ENCODE measurements at places on chromosomes 13 and 19.

- DNase-seq: no peak
Measured at GRCh38 chr13:28533441-28534166, 38.7 kb upstream of the FLT1 start.

GRCh38 chr13:59978862-59979261 is 184.9 kb downstream of the DIAPH3 start:
- DNase-seq: no peak

- no peak for DNase-seq
Measured at GRCh38 chr13:61370520-61370919, 45.1 kb downstream of the PCDH20 start.

GRCh38 chr13:40452741-40453334 is 213.6 kb downstream of the FOXO1 start:
- DNase-seq: no peak

DNA sequence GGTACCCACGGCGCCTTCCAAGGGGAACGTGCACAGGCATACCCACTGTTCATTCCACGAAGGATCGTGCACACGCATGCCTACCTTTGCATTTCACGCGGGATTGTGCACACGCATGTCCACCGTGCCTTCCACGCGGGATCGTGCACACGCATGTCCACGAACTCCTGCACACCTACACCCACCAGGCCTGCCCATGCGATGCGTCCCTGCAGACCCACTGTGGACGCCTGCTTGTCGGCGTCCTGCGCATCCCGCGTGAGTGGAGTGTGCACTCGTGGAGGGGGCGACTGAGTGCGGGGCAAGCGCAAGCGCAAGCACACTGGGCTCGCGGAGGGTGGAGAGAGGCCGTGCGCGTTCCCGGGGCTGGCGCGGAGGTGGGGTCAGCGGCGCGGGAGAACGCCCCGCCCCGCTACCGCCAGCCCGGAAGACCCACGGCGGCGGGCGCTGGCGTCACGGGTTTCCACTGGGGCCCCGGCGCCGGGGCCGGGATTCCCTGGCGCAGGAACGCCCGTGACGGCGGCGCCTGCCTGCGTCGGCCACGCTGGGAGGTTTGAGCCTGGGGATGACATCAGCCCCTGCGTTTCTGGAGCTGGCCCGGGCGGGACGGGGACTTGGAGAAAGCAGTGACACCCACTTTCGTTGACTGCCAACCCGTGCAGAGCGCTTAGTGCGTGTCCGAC is 18.7 kb downstream of the GADD45B start:
- peak; percentile 29 for DNase-seq

GRCh38 chr13:81658598-81659370 is 1317.9 kb upstream of the SPRY2 start:
- DNase-seq: no peak

GRCh38 chr19:2771786-2772674 is 11.0 kb downstream of the SGTA start:
- DNase-seq: no peak

DNA sequence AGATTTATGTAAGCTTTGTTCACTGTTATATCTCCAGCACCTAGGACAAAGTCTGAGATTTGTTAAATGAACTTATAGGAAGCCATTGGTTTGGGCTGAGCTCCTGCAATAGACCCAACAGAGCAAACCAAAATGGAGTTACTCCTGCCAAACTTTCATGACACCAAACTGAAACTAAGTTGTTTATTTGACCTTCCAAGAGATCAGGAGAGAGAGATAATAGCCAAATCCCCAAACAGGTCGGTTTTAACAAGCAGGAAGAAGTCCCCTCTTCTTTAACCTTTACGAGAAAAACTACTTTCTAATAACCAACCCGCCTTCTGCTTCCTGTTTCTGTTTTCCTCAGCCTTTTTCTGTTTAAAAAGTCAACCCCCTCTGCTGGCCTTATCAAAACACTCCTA is 54.9 kb upstream of the ATP12A start:
- no peak for DNase-seq

DNA sequence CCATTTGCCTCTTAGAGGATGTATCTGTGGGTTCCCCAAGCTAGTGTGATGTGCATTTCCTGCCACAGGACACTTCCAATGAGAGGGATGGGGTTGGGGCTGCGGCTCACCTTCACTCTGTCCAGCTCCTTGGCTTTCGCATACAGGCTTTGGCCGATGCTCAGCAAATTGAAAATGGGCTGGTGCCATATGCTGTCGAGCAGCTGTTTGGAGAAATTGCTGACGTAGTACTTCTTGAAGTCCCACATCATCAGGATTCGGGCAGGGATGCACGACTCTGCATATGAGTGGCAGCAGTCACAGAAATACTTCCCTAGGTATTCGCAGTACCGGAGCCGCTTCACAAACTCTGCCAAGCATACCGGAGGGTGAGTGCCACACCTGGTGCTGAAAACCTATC is 37.0 kb downstream of the RUBCNL start:
- DNase-seq: no peak

- peak; percentile 48 for DNase-seq
Measured at GRCh38 chr13:114131583-114132418, 622 bp downstream of the RASA3 start.

DNA sequence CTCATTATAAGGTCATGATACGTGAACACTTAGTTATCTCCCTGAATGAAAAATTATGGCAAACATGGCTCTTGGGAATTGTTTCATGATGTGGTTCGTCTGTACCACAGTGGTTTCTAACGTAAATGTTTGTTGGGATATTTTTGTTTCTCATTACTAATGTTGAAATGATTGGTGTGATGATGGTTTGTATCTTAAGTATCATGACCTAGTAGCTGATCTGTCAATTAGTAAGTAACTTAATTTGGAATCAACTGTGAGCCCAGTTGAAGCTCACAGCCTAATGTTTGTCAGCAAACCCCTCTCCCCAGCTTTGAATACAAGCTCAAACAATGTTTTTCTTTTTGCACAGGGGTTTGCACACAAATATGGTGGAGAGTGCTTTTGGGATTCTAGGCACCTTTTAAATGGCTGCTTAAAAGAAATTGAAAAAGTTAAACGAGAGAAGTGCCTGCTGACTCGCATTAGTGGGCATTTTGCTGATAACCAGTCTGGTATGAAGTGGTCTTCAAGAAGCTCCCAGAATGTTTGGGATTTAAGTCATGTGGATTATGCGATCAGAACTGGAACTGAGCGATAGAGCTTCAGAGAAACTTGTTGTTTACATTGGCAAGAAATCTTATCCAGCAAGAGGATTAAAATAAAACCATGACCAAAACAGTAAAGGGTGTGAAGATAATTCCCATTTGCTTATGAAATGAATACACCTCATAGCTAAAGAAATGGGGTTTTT is 68.2 kb downstream of the LMO7 start:
- no peak for DNase-seq

DNA sequence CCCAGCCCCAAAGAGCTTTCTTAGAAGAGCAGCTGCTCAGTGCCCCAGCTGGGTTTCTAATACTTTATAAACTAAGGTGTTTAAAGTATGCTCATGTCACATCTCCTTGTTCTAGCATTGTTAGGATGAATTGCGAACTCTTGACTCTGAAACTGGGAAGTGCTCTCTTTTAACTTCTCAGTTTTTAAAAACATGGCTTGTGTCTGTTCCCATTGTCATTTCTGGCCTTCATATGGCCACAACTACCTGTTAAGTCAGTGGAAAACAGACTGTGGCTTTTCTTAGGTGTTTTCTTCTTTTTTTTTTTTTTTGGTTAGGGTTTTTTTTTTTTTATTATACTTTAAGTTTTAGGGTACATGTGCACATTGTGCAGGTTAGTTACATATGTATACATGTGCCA is 164.7 kb downstream of the KCNRG start:
- no peak for DNase-seq

DNA sequence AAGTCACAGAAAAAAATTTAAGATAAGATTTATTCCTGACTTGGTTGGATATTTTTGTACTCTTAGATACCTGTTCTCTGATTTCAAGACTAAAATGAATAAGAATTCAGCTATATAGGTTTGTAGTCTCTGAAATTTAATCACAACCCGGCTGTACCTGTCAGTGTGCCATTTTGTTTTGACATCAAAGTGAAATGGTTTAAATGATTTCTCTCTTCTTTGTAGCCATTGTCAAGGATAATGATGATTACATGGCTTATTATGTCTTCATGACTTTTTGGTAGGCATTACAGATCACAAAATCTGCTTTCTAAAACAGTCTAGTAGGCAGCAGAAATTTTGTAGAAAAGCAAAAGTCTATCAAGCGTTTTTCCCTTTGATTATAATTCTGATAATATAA is 72.5 kb downstream of the PCDH17 start:
- no peak for DNase-seq

- DNase-seq: no peak
Measured at GRCh38 chr13:104267206-104267811, 1201.1 kb upstream of the SLC10A2 start.

DNA sequence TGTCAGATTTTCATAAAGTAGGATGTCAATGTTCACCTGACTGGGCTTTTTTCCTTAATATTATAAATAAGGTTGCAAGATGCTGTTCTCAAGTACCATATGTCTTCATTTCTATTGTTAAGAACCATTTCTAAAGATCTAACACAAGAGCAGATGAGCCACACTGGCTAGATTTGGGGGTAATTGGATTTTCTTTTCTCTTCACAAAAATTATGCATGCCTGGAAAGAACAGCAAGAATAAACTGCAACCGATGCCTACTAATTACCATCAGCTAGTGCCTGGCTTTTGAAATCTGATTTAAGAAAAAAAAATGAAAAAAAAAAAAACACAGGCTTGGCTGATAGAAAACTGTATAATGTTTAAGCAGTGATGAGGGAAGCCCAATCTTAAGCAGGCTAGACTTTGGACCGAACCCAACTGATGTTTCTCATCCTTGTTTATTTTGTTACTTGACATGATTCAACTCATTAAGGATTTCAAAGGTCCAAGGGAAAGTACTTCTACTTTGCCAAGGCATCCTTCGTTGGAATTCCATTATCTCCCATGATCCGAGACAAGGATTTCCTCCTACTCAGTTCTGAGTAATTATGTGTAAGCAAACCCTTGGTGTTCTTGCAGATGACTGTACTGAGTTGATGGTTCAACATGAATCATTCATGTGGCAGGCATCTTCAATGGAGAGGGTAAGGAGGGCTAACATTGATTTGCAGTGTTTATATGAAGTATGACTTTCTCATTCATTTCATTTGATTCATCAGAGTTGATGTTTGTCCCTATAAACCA is 300.5 kb downstream of the SPRY2 start:
- DNase-seq: no peak

DNA sequence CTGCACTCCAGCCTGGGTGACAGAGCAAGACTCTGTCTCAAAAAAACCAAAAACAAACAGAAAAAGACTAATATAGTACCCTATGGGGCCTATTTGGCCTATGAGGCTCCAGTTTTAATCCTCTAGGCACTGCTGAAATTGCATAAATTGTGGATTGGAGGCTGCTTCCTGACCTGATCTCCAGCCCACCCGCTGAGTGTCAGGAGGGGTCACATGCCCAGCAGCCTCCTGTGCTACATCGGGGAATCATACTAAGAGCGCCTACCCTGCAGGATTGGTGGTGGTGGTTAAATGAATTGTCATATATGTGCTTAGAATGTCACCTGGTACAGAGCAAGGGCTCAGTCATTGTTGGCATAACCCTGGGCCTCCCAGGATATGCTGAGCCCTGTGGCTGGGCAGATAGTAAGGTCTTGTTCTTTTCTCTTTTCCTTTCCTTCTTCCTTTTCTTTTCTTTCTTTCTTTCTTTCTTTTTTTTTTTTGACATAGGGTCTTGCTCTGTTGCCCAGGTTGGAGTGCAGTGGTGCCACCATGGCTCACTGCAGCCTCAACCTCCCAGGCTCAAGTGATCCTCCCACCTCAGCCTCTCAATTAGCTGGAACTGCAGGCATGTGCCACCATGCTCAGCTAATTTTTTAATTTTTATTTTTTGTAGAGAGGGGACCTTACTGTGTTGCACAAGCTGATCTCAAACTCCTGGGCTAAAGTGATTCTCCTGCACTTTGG is 31.3 kb downstream of the LTBP4 start:
- DNase-seq: no peak

GRCh38 chr13:109671919-109672318 is 114.5 kb downstream of the IRS2 start:
- DNase-seq: no peak

DNA sequence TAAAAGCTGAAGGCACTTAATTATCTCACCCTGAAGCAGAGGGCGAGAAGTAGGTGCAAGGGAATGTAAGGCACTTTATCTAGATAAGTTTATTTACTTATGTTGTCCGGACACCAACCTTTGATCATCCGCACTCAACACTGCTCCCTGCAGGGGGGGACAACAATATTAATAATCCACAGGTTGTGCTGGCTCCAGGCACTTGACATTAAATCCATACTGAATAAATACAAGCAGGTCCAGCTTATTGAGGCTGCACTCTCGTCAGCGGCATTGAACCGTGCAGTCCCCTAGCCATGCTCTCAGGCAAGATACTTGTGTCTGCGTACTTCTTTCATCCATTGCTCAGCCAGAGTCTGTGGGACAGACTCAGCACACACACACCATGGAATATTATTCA is 374.5 kb upstream of the NBEA start:
- DNase-seq: no peak

GRCh38 chr13:37106642-37107041 is 1.2 kb upstream of the CSNK1A1L start:
- no peak for DNase-seq

GRCh38 chr13:112996671-112997091 is 27.7 kb downstream of the MCF2L start:
- DNase-seq: no peak

DNA sequence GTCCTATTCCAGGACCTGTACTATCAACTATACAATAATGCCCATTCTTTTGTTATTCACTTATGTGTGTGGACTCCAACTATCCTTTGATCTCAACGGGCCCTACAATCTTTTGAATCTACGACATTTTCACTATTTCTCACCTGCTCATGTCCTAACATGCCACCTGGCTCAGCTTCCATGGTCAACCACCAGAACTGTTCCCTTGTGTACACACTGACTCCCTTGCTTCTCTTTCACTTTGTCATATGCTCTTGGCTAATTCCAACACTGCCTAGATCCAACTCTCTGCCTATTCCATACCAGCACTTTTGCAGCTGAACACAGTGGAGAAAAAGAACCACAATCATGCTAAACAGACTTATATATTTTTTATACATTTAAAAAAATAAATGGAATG is 53.1 kb downstream of the MICU2 start:
- no peak for DNase-seq

GRCh38 chr19:54967611-54968010 is 1.4 kb downstream of the NLRP2 start:
- no peak for DNase-seq

DNA sequence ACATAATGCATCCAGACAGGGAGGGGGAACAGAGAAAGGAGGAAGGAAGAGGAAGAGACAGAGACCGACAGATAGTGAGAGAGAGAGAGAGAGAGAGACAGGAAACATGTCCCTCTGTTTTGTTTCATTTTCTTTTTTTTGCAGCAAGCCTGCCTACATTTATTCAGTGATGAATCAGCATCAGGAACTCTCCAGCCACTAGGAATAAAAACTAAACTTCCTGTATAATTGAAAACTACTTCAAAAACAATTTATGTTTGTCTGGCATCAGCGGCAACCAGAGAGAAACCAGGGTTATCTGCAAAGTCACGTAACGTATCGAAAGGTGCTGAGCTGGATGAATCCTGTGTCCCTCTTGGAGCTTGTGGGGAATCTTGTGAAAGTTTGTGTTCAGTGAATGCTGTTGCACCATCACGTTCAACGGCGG is 148.6 kb upstream of the SOX21 start:
- no peak for DNase-seq

Measured in hematopoietic multipotent progenitor cell treated with erythropoietin and hydrocortisone succinate and interleukin-3 and kit ligand, for 8 days (in vitro differentiated cells).